NCI-H187 treated with DMSO at 0.1 percent for 48 hours (cell line): ENCODE measurements at places on chromosomes 12 and 14.

- no peak for DNase-seq
Measured at GRCh38 chr12:32265951-32266350, 133.4 kb upstream of the FGD4 start.

GRCh38 chr14:96002498-96002884 lies 36.7 kb upstream of the C14orf132 start:
- no peak for DNase-seq

GRCh38 chr12:124764451-124764850 lies 99.2 kb downstream of the SCARB1 start:
- no peak for DNase-seq

DNA sequence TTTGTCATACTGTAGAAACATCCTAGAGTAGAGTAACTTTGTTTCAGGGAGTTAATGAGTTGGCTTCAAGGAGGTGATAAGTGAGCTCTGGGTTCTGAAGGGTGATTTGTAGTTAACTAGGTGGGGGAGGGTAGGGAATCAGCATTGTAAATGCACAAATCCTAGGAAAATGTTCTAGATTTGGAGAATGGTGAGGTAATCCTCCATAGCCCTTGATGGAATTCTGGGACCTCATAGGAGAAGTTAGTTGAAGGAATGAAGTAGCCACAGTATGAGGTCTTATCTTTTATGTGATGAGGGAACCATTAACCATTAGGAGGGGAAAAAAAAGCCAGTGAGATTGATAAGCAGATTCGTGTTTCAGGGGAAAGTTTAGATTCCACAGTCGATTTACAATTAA lies 8.0 kb downstream of the CNOT2 start:
- no peak for DNase-seq

DNA sequence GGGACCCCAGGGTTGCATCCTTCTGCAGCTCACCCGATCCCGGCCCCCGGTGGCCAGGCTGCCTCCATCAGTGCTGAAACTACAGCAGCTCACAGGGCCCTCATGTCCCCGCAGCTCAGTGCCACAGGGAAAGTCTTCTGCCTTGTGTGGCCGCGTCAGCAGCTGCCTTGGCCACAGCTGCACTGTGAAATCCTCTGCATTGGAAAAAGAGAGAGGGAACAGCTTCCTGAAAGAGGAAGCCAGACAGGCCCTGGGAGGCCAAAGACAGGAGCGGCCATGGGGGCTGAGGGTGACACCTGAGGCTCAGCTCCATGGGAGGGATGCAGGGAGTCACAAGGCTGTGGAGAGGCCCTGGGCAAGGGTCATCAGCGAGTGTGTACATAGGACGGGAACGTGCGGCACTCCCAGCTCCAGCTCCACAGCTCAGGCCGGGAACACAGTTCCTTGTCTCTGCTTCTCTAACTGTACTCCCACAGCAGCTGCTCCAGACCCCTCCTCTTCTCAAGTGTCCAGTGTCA lies 32.7 kb downstream of the PARP2 start:
- no peak for DNase-seq

- no peak for DNase-seq
Measured at GRCh38 chr14:52080158-52080800, 11.4 kb upstream of the NID2 start.

GRCh38 chr14:103127356-103127755 lies 4.1 kb downstream of the TNFAIP2 start:
- DNase-seq, result no peak

DNA sequence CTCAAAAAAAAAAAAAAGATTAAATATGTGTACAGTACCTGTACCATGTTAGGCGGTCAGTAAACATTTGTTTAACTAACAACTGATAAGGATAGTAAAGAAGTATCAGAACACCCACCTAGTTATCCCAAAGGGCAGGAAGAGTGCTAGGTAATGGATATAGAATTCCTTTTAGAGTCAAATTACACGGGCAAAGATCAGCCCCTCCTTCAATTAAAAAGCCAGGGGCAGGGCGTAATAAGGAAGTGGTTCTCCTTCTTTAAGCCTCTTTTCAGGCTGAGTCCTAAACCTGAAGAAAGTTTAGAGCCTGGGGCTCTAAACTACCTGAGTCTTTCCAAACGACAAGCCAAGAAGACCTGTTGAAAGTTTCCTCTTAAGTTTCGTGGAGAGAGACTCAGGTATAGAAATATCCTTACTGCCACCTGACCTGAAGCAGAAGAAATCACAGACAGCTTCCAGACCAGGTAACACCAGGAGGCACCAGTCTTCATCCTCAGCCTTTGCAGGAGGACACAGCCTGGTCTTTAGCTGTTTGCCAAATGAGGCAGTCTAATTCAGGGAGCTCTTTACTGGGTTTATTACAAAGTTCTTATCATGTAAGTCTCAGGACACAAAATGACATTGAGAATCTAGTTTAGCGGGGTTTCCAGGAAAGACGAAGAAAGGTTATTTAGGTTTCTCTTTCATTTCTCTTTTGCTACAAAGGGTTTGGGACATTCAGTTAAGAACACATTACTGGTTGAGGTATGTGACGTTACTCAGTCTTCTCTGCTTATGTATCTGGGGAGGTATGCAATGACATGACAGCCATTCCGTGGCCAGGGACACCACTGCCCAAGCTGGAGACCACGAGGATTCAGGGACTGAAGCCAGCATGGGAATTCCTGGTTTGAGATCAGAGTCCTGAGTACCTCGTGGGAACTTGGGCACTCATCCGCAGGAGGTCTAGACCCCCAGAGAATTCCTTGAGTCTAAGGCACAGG lies at the start of gene BCL2L14:
Gene BCL2L14, plus strand, starts transcription at position 266 of the 983 bp plus-strand sequence. CDS start 8,367 bp downstream, outside the sequence.
- DNase-seq, result no peak

GRCh38 chr14:81031488-81031887 lies 76.1 kb downstream of the TSHR start:
- no peak for DNase-seq

- DNase-seq, result no peak
Measured at GRCh38 chr12:113302886-113303640, 31.8 kb downstream of the SLC8B1 start.

DNA sequence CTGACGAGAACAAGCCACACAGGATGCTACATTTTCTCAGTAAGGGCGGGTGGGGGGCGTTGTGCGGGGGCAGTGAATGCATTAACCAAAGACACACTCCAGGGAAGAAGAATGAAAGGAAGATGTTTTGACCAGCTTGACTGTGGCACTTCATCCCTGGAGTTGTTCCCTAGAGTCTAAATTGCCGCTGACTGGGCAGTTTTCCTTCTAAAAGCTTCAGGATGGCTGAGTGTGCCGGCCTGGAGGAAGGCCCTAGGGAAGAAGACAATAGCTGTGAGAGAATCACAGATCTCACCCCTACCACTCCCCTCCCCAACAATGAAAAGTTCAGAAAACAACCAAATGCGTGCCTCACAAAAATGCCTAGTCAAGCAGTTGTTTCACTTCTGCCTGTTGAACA lies 67.2 kb downstream of the NKX2-1 start:
- DNase-seq, result peak; percentile 93

GRCh38 chr12:91846466-91847055 lies 299.1 kb downstream of the BTG1 start:
- no peak for DNase-seq

DNA sequence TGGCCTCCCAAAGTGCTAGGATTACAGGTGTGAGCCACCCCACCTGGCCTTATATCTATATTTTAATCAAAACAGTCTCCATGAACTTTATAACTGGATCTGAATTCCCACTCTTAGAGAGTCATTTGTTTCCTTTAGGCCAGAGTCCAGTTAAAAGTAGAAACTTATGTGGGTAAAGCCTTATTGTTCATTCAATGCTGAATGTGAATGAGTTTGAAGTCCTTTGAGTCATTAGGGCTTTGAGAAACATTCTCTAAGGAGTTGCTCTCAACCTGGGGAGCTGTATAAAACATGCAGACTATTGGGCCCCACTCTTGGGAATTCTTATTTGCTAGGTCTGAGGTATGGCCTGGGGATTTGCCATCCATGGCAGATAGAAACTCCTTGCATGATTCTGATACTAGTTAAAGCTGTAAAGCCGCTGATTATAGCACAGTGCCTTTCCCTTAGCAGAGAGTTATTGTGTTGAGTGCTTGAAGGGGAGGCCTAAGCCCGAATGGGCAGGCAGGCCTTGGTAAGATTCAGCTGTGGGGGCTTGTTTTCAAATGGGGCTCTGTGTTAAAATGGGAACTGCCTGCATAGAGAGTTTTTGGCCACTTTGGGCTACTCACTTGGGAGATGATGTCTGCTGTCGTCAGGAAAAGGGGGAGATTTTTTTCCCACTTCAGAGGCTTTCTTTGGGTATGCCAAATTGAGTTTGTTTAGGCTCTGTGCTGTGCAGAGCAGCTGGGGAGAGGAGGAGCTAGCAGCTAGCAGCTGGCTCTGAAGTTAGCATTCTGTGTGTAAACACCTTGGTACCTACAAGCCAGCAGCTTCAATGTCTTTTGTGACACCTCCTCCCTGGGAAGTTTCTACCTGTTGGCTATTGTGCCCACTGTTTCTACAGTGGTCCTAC lies 117.5 kb downstream of the DACT1 start:
- DNase-seq, result no peak

GRCh38 chr14:97329701-97330100 lies 532.5 kb downstream of the VRK1 start:
- no peak for DNase-seq

GRCh38 chr12:26524862-26525465 lies 308.0 kb downstream of the ITPR2 start:
- DNase-seq, result no peak

- no peak for DNase-seq
Measured at GRCh38 chr12:54359762-54360351, 4.4 kb downstream of the GPR84 start.

DNA sequence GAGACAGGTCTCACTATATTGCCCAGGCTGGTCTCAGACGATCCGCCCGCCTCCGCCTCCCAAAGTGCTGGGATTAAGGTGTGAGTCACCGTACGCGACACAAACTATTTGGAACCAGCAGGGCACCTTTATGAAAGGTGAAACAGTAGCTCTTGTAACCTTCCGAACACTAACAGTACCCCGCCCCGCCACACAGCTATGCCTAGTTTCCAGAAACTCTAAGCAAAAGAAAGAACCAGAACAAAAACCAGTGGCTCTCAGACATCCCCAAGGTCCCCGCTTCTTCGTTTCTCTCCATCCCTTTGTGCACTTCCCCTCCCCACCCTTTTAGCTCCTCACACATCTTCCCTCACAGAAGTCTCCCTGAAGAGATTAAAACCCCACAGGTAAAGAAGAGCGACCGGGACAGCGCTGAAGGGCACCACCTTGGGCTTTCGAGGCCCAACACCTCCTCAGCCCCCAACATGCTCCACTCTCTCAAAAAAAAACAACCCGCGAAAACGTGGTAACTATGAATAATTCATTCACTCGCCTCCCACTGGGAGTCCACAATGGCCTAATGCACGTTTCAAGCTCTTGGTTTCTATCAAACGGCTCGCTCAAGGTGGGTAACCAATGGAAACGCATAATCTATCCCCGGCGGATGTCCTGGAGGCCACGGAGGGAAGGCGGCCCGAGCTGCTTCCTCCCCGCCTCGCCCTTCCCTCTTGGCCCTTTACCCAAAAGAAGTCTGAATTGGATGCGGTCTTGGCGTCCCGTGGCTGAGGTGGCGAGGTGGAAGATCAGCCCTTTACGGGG lies 877 bp downstream of the BAG5 start:
- no peak for DNase-seq

- no peak for DNase-seq
Measured at GRCh38 chr14:51419685-51420084, 179.6 kb downstream of the TMX1 start.

- no peak for DNase-seq
Measured at GRCh38 chr14:44030831-44031383, 476.2 kb downstream of the FSCB start.

- peak; percentile 13 for DNase-seq
Measured at GRCh38 chr14:31084385-31084784, 58.2 kb upstream of the STRN3 start.

GRCh38 chr14:56753396-56753795 lies 56.9 kb downstream of the OTX2 start:
- no peak for DNase-seq

GRCh38 chr12:75438059-75438754 lies 42.3 kb upstream of the GLIPR1 start:
- DNase-seq, result no peak
